ENCODE measurements at places on chromosomes 12 and 14.

DNA sequence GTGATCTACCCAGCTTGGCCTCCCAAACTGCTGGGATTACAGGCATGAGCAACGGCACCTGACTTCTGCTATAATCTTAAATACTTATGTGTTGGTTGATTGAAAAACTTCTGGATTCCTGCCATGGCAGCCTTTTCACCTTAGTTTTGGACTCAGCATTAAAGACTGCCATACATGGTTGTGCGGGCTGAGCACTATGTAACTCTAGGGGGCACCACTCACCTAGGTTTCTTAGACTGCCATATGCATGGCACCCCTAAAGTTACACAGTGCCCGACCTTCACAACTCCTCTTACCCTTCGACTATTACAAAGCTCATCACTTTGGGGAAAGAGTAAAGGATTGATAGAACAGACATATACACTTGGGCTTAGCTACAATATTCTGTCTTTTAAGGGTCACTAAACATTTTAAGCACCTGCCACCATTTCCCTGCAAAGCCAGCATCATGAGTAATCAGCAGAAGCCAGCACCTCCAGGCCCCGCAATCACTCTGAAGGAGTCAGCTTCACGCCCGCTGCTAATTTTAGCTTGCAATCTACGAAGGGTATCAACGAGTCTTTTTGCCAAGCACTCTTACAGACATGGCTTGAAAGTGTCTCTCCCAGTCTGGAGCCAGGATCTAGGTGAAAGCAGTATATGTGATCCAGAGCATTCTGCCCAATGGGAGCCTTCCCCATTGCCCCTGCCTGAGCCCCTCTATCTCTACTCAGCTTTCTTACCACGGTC lies 59.8 kb downstream of the SUDS3 start:
- DNase-seq, result peak; percentile 2

DNA sequence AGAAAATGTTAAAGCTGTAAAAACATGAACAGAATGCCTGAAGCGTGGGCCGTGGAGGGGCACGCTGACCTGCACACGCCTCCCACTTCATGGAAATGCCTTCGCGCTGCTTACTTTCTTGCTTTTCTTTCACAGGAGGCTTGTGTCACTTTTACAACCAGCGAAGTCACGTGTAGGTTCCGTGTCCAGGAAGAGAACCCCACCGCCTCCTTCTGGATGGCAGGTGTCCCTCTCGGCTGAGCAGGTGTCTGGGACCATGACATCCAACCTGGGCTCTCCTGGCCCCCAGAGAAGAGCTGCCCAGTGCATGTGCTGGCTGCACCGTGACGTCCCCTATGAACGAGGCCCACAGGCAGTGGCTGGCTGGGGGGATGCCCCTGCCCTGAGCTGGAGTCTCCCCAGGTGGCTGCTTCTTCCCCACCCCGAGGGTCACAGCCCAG lies 345.0 kb upstream of the SFSWAP start:
- DNase-seq, result no peak

DNA sequence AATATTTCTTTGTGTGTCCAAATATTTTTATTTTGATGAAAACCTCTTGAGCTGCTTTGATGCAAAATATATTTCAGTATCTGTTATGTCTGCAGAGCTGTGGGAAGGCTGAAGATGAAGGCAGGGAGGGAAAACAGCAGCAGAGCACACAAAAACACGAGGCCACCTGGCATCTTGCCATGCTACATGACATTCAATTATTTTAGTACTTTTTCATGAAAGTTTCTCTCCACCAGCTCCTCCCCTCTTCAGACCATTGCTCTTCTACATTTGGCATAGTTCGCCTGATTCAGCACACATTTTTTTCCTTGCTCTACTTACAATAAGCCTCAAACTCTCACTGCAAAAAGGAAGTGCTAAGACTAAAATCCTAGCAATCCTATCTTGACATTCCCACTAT lies 4.6 kb upstream of the ALX1 start:
- no peak for DNase-seq

GRCh38 chr12:62878211-62878610 lies 56.7 kb downstream of the PPM1H start:
- no peak for DNase-seq

GRCh38 chr12:85759091-85759490 lies 77.1 kb downstream of the RASSF9 start:
- no peak for DNase-seq

DNA sequence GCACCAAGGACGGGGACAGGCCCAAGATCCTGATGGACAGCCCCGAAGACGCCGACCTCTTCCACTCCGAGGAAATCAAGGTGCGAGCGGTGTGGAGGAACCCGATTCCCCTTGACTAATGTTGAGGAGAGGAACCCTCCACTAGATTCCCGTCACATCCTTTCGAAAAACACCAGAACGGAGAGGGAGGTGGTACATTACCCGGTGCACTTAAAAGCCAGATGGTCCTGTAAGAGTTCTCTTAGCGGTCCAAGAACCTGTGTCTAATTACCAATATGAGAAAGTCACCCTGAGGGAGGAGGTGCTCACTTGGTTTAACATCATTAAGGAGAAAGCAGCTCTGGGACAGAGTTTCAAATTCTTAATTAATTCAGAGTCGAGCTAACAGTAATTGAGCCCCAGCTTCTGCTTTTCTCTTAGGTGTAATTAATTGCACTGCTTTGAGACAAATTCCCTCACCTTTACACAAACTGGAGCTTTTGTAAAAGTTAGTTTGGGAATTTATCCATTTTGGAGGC lies 450 bp downstream of the PRKAB1 start:
- no peak for DNase-seq

- DNase-seq, result no peak
Observed at GRCh38 chr14:57933349-57933748, 67.5 kb upstream of the SLC35F4 start.

DNA sequence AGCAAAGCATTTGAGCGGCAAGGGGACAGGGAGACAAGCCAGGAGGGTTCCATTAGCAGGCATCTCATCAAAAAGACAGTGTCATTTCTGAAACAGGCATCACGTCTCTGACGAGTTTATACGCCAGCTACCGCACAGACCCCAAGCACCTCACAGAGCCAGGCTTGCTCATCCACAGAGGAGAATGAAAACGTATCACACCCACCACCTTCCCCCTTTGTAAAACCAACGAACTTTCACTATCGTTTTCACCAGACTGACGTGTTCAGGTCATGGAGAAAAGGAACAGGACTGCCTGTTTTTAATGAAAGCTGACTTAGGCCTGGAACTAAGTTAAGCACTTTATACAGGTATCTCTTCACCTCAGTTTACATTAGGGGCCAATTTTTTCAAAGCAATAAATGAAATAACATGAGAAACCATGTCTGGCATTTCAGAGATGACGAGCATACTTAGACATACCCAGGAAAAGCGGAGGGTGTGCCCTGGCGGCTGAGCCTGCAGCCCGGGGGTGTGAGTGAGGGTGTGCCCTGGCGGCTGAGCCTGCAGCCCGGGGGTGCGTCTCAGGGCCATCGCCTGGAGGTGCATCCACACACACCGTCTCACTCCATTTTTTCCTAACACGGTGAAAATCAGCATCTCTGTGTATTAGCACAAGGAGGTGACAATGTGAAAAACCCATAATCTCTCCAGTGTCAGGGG lies 41.9 kb downstream of the STX2 start:
- DNase-seq, result no peak

DNA sequence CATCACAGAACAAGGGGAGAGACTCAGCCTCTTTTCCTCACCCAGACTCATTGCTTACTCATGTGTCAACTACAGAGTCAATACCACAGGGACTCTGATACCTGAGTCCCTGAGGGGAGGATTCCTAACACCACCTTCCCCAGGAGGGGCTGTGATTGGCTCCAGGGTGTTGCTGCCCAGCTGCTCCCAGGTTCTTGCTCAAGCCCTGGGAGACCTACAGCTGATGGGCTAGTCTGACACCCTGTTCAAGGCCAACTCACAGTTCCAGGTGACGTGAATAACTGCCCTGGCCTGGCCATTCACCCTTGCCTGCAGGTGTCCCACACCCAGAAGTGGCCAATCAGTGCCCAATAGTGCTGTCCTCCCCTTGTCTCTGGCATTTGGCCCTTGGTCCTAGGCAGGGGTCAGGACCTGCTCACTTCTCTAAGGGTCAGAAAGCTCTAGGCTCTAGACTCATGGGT lies 8.6 kb downstream of the SPRYD4 start:
- no peak for DNase-seq

GRCh38 chr12:76422543-76423438 lies 74.6 kb upstream of the BBS10 start:
- no peak for DNase-seq

GRCh38 chr12:78898416-78898815 lies 33.8 kb downstream of the SYT1 start:
- no peak for DNase-seq

GRCh38 chr12:104873374-104873773 lies 84.7 kb downstream of the SLC41A2 start:
- no peak for DNase-seq

DNA sequence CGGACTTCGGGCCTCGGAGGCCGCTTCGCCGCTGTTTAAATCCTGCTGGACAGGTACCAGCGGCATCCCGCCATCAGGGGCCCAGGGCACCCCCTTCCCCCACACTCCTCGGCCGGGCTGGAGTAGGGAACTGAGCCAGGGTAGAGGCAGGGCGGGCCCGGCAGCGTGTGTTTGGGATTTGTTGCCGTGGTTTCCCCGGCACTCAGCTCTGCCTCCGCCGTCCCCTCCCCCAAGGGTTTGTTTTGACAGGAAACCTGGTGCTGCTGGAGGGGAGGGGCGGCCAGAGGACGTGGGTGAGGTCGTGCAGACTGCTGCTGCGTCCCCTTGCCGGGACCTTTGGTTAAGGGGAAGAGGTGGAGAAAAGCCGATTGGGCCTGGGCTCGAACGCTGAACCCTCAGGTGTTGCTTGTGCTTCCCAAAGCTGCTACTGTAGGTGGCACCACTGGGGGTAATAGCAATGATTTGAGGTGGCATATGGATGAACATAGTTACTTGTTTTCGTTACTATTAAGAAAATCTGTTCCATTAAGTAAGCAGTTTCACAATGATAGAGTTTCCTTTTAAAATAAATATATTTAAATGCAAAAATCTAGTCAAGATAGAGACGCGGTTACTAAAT lies 778 bp downstream of the TCP11L2 start:
- peak; percentile 74 for DNase-seq

DNA sequence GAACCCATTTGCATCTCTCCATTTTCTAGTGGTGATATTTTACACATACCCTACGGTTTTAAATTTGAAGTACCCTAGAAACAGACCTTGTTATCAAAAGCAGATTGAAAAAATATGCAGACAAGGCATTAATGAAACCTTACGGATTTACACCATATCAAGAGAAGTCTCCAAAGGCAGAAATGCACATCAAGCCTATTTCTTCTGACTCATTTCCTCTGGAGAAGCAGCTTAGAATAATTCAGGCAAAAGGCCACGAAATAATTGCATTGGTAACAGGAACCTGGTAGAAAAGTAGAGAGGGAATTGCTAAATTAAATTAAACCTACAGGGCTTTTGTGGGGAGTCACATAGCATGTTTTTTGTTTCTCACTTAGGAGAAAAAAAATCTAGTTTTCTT lies 34.7 kb downstream of the KICS2 start:
- peak; percentile 57 for DNase-seq
